ENCODE measurements at places on chromosomes 2 and 18.

GRCh38 chr2:167943897-167944296, 303.5 kb downstream of the STK39 start:
- DNase-seq, result peak; percentile 21

GRCh38 chr2:169363560-169364150, 1.3 kb upstream of the LRP2 start:
- no peak for DNase-seq

- DNase-seq, result peak; percentile 63
These were observed 11.6 kb downstream of the CFLAR start for GRCh38 chr2:201127570-201127969.

DNA sequence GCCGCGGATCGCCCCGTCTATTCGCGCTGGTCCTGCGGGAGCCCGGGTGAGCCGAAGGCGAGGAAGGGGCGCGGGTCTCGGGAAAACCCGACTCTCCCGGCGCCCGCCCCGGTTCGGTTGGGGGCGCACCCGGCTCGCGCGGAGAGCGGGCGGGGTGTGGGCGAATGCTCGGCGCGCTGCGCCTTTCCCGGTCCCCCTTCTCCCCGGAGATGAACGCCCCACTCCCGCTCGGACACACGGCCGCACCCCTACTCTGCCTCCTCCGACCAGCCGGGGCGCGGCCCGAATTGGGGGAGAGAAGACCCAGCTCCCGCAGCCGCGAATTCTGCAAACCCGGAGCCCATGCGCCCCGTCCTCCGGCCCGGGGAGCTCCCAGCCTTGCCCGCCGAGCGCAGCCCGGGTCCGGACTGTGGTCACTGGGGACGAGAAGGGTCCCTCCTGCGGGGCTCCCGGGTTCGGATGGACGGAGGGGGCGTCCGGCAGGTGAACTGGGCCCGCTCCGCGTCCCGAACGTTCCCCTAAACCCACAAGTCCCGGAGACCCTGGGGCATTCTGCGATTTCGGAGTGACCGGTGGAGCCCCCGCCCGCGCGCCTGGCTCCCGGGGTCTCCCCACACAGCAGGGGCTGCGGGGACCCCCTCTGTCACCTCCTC, 734 bp downstream of the KCNG2 start:
- no peak for DNase-seq

DNA sequence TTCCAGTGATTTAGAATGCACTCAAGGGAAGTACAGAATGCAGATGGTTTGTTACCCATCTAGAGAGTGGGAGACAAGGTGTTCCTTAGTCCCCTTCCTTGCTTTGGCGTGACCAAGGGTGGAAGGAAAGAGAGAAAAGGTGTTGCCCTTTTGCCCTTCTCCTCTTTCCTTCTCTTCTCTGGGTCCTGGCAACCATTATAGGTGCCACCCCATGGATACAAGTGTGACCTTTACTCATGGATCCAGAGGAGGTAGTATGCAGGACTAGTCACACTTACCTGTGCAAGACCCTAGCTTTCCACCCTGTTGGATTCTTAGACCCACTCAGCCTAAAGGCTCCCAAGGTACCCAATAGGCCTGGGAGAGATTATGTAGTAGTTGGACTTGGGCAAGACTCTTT, 11.6 kb upstream of the RBFA start:
- no peak for DNase-seq

- DNase-seq, result no peak
These were observed 230.9 kb upstream of the FSIP2 start for GRCh38 chr2:185507719-185508118.

All from kidney glomerular epithelial cell (primary cell).